ENCODE measurements at places on chromosomes 2 and 18.

- no peak for DNase-seq
These were observed 56.6 kb downstream of the GDF7 start for GRCh38 chr2:20723543-20723942.

GRCh38 chr18:47490882-47491281, 239.4 kb upstream of the SKOR2 start:
- no peak for DNase-seq

- DNase-seq, result no peak
These were observed 144.7 kb upstream of the STK17B start for GRCh38 chr2:196316050-196316430.

- no peak for DNase-seq
These were observed 306.1 kb downstream of the NOL4 start for GRCh38 chr18:33918571-33918970.

All from activated naive CD4-positive, alpha-beta T cell treated with anti-CD3 and anti-CD28 coated beads, Interleukin-2, amount 10 ng/mL, durations not matched to agents 7 days and 5 days (primary cell).